ENCODE measurements at places on chromosomes 3 and 15.

DNA sequence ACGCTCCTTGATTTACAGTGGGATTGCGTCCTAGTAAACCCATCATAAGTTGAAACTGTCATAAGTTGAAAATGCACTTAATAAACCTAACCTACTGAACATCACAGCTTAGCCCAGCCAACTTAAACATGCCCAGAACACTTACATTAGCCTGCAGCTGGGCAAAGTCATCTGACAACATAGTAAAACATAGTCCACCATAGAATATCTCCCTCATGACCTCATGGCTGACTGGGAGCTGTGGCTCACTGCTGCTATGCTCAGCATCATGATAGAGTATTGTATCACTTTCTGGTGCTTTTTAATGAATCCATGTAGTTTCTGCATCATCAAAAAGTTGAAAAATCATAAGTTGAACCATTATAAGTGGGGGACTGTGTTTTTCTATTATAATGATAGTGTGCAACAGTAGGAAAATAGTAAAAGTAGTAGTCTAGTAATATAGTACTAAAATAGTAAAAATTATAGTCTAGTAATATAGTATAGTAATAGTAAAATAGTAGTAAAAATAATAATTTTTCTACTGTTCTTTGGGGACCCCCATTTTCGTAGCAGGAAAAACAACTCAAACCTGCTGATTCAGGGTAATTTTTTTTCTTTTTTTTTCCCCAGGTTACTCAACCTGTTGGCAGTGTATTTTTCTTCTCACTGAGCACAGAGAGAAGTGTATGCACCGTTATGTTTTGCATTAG is 233.5 kb downstream of the MYRIP start:
- DNase-seq, result no peak

DNA sequence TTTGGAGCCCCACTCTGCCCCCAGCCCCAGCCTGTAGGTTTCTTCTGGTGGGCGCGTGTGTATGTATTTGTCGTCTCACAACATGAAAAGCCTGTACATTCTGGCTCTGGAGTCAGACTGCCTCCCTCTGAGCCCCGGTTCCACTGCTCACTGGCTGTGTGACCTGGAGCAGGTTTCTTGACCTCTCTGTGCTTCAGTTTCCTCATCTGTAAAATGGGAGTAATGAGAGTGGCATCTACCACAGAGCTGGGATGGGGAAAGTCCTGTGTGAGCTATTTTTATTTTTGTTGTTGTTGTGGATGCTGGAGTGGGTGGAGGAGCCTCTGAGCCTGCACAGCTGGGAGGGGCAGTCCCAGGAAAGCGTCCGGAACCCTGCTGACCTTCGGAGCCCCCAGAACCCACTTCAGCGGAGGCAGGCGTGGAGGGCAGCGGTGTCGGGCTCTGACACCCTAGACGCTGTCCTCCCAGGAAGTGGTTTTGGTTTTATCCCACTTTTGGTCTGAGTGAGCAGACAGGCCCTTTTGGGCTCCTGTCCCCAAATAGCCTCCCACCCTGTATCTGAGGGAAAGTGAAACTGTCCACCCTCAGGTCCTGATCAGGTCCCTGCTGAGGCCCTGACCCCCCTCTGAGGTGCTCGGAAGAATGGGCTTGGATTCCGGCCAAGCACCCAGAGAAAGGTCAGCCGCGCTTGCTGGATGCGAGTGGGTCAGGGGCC is 103.5 kb downstream of the CHSY1 start:
- DNase-seq, result no peak

- no peak for DNase-seq
Observed at GRCh38 chr3:43413676-43414368, 127.5 kb downstream of the SNRK start.

GRCh38 chr3:65706301-65706700 is 332.4 kb downstream of the MAGI1 start:
- no peak for DNase-seq

- no peak for DNase-seq
Observed at GRCh38 chr3:68706536-68706935, 225.8 kb downstream of the TAFA4 start.

GRCh38 chr3:123054931-123055330 is 11.9 kb upstream of the PDIA5 start:
- no peak for DNase-seq

DNA sequence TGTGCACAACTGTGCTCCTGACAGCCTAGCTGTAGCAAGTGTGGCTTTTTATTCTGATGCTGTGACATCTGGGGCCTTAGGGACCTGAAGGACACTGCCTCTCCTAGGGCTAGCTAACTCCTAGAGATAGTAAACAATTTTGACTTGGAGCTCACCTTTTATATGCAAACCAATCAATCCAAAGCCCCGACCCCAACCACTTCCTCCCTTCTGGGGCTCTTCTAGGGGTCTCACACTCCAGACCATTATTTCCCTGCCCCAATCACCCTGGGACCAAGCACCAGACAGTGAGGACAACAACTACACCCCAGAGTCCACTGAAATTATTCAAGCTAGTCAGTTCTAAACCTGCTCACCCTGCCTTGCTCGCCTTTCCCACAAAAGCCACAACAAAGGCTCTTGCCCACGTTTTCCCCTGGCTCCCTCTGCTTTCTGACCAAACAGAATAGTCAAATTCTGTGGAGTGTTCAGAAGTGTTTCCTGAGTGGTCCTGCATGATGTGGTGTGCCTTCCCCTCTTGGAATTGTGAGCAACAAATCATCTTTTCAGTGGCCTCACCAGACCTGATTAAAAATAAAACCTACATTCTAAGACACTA is 84.2 kb upstream of the WNT5A start:
- no peak for DNase-seq

- no peak for DNase-seq
Observed at GRCh38 chr3:42057561-42058211, 33.5 kb upstream of the TRAK1 start.

- DNase-seq, result no peak
Observed at GRCh38 chr3:19264424-19264823, 116.1 kb downstream of the KCNH8 start.

GRCh38 chr3:38099518-38099917 is 37.4 kb downstream of the ACAA1 start:
- DNase-seq, result no peak

- DNase-seq, result no peak
Observed at GRCh38 chr15:51038162-51038973, 56.3 kb downstream of the TNFAIP8L3 start.

DNA sequence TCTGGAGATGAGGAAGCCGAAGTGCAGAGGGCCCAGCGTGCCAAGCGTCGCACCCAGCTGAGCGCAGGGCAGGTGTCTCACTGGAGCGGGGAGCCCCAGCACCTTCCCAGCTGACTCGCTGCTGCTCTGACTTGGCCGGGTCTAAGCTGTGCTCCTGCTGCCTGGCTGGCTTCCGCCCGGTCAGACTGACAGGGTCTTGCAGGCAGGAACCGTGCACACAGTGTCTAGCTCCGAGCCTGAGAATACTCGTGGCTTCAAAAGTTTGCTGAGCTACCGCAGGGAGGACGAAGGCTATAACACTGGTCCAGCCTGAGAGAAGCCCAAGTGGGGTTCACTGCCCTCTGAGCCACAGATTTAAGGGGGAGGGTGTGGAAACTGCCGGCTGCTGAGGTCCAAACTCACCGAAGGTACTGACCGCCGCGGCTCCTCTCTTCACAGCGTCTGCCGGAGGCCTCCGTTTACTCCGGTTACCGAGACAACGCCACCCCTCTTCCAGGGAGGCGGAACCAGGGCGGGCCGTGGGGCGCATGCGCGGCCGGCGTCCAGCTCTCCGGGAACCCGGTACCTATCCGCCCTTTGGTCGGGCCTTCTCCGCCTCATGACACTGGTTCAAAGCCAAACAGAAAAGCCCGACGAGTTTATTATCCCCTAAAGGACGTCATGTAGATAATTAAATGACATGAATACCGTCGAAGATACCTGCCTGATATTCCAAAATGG is at the start of gene CFAP44:
Gene CFAP44 (minus strand): TSS at position 443 of the 720 bp plus-strand sequence. CDS start 7,829 bp downstream, outside the sequence.
- DNase-seq, result no peak

DNA sequence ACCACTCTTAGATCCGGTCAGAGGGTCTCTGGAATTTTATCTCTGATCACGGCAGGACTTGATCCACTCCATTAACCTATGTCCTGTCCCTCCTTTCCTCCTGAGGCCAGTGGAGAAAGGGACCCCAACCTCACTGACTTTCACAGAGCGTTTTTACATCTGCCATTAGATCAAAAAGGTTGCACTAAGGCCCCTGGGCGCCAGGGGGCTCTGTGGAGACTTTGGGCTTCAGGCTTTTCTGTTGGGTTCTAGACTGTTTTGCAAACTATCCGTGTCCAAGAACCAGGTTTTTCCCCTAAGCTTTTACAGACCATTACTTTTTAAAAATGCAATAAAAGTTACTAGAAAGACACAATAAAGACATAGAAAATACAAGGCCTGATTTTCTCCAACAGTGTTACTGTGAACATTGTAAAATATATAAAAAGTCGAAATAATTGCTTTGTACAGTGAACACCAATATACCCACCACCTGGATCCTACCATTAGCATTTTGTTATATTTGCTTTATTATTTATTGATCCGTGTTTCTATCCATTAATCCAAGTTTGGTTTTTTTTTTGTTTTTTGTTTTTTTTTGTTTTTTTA is 159.7 kb downstream of the POLR2M start:
- DNase-seq, result peak; percentile 25

- DNase-seq, result no peak
Observed at GRCh38 chr15:100880139-100880896, 687 bp downstream of the ALDH1A3 start.

GRCh38 chr3:69696367-69696766 is 42.9 kb upstream of the MITF start:
- no peak for DNase-seq

- DNase-seq, result no peak
Observed at GRCh38 chr15:95958382-95958781, 372.1 kb upstream of the NR2F2 start.

- DNase-seq, result no peak
Observed at GRCh38 chr3:131553495-131554247, 50.9 kb upstream of the MRPL3 start.

- no peak for DNase-seq
Observed at GRCh38 chr3:123621186-123621849, 36.5 kb upstream of the HACD2 start.

DNA sequence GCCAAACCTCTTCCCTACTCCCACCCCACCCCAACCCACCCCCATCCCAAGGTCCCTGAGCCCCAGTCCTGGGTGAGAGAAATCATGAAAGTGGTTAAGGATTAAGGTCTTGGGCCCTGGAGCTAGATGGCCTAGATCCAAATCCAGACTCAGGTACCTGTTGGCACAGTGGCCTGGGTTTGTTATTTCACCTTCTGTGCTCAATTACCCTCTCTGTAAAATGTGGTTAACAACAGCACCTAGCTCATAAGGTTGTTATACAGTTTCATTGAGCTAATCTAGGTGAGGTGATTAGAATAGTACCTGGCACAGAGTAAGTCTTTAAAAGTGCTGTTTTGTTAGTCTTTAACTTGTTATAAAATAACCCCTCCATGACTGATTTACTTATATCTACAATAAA is 6.4 kb upstream of the SNUPN start:
- DNase-seq, result no peak

DNA sequence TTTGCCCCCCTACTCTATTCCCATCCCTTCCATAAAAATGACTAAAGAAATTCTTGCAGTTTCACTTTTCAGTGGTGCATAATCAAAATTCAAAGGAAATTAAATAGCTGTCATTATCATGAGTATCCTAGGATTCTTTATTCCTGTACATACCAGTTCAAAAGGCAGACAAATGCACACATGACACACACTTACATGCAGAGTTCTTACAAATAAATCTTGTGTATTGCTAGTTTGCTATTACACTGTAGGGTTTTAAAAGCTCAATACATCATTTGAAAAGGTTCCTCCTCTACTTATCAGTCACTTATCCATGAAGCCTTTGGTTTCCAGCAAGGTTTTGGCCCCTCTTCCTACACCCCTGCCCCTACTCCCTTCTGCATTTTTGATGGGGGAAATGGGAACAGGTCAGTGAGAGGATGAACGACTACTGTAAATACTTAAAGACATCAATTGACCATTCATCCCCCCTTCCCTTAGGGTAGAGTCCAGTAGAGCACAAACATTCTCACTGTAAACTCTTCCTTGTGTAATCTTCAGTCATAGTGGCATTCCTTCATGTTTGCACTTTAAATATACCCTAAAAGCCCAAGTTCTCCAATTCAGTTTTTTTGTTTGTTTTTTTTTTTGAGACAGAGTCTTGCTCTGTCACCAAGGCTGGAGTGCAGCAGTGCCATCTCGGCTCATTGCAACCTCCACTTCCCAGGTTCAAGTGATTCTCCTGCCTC is 92.6 kb downstream of the SUCLG2 start:
- no peak for DNase-seq

DNA sequence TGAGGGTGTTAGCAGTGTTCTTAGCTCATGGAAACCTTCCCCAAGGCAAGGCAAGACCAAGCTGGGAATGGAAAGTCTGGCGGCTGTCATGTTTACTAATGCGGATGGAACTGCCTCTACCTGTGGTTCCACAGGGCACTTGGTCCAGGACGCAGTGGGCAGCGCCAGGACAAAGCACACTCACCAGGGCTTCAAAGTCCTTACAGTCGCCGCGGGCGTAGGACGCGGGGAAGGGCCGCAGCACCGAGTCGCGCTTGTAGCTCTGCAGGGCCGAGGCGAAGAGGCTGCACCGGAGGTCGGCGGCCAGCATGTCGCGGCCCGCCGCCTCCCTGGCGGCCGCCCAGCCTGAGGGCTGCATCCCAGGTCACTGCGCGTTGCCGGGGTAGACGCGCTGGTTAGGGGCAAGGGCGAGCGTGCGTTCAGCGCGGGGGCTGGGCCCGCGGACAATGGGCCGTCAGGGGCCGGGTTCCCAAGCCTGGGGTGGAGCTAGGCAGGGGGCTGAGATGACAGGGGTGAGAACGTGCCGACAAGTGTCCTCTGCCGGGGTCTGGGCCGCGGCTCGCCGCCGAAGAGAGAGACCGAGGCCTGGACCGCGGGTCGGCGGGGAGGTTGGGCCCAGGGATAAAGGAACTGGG is 497 bp downstream of the PARP16 start:
- DNase-seq, result peak; percentile 32

GRCh38 chr3:195107593-195107992 is 163.4 kb downstream of the XXYLT1 start:
- DNase-seq, result no peak

GRCh38 chr15:60392601-60392985 is 5.2 kb downstream of the ANXA2 start:
- no peak for DNase-seq

GRCh38 chr15:70535071-70535954 is 228.0 kb downstream of the UACA start:
- DNase-seq, result no peak

GRCh38 chr3:30471796-30472489 is 134.5 kb upstream of the TGFBR2 start:
- DNase-seq, result no peak

- no peak for DNase-seq
Observed at GRCh38 chr3:162764808-162765071, 1268.1 kb downstream of the OTOL1 start.

DNA sequence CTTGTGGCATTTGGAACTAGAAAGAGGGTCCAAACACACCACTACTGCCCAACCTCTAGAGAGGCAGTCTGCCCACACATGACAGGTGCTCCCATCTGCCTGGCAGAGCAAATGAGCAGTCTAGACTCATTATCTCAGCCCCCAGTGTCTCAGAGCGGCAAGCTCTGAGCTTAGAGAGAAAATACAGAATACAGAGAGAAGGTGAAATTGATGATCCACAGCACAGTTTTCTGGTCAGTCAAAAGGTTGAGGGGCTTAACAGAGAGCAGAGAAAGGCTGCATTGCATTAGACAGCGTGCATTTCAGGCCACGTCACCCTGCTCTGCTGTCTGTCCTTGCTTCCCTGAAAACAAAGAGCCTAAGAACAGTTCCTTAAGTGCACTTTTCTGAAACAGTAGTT is 135.1 kb downstream of the KCNMB2 start:
- DNase-seq, result no peak

GRCh38 chr3:37582086-37582485 is 279.6 kb upstream of the CTDSPL start:
- no peak for DNase-seq
